Naive thymus-derived CD8-positive, alpha-beta T cell (primary cell): ENCODE measurements at places on chromosomes 4 and X. TPM values are rescaled to one million over a fixed set of nuclear protein-coding genes. Genes with fewer than 3 reads are reported as not detected.

DNA sequence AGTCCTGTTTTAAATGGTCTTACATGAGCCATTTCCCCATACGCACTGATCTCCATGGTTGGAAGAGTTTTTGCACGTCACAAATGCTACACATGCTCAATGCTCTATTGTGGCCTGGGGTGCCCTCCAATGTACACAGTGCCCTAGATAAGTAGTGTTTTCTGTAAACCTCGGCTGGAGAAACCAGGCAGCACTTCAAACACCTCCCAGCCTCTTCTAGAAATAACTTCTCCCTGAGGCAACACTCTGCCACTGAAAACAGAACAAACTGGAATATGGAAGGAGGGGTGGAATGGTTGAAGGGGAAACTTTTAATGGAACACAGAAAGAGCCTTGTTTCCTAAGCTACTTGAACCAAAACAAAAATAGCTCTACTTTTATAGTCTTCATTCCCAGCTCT is 123.9 kb upstream of the CBR4 start:
- H3K4me3 ChIP-seq = no peak overlapping the region
- no peaks in the 10 kb centered on the region for H3K4me1 ChIP-seq
- H3K27ac ChIP-seq = no peak overlapping the region
- no peaks in the 10 kb centered on the region for H3K27me3 ChIP-seq
- H3K36me3 ChIP-seq = no peaks in the 10 kb centered on the region

GRCh38 chr4:23245203-23245832 is 552.6 kb downstream of the GBA3 start:
- H3K27ac ChIP-seq = no peak overlapping the region
- H3K27me3 ChIP-seq = no peaks in the 10 kb centered on the region
- no peak for DNase-seq
- no peaks in the 10 kb centered on the region for H3K36me3 ChIP-seq
- H3K4me1 ChIP-seq = no peaks in the 10 kb centered on the region

DNA sequence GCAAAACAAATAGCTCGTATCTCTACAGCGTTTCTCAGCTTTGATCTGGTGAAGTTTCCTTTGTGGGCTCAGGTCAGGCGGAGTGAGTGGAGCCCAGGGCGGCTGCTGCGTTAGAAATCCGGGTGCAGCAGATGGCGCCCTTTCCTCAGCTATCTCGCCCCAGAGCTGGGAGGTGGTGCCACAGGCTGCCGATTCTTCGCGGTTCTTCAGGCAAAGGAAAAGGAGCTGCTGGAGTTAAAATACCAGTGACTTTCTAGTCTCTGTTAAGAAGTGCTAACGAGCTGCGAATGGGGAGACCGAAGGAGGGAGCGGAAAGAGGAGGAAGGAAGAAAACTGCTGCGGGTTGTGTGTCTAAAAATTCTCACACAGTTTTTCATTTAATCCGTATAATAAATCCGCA is 114.6 kb downstream of the CPE start:
- H3K36me3 ChIP-seq = no peaks in the 10 kb centered on the region
- no peak overlapping the region for H3K27ac ChIP-seq
- peaks cover 20% of the 10 kb centered on the region for H3K27me3 ChIP-seq
- no peak overlapping the region for H3K4me3 ChIP-seq
- DNase-seq = peak; percentile 46
- peaks cover 3% of the 10 kb centered on the region for H3K4me1 ChIP-seq

GRCh38 chrX:37767430-37767829 is 12.4 kb upstream of the CYBB start:
- H3K27ac ChIP-seq = no peak overlapping the region
- no peak overlapping the region for H3K4me3 ChIP-seq
- H3K36me3 ChIP-seq = no peaks in the 10 kb centered on the region
- H3K4me1 ChIP-seq = peaks cover 5% of the 10 kb centered on the region
- DNase-seq = no peak

DNA sequence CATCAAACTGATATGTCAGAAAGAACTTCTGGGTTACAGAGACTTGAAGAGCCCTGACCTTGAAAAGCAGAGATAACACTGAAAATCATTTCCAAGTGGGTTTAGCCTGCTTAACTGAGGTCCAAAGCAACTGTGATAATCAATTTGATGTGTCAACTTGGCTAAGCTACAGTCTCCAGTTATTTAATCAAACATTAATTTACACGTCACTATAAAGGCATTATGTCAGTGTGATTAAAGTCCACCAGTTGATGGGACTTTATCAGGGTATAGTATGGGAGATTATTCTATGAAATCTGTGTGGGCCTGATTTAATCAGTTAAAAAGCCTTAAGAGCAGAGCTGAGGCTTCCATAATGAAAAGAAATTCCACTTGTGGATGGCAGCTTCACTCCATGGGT is 69.1 kb upstream of the PRSS48 start:
- no peak for DNase-seq
- H3K4me3 ChIP-seq = no peak overlapping the region
- H3K4me1 ChIP-seq = no peaks in the 10 kb centered on the region
- H3K27ac ChIP-seq = no peak overlapping the region
- no peaks in the 10 kb centered on the region for H3K27me3 ChIP-seq

- peaks cover 46% of the 10 kb centered on the region for H3K4me1 ChIP-seq
- H3K36me3 ChIP-seq = no peaks in the 10 kb centered on the region
- peak within 1 kb of the TSS; percentile 83 for H3K4me3 ChIP-seq
- no peaks in the 10 kb centered on the region for H3K27me3 ChIP-seq
- DNase-seq = peak; percentile 22
Observed at GRCh38 chrX:119757979-119758730, at the start of gene SOWAHD. Gene SOWAHD (plus strand): TSS chrX:119758588. CDS start chrX:119758668, 80 bp downstream.

DNA sequence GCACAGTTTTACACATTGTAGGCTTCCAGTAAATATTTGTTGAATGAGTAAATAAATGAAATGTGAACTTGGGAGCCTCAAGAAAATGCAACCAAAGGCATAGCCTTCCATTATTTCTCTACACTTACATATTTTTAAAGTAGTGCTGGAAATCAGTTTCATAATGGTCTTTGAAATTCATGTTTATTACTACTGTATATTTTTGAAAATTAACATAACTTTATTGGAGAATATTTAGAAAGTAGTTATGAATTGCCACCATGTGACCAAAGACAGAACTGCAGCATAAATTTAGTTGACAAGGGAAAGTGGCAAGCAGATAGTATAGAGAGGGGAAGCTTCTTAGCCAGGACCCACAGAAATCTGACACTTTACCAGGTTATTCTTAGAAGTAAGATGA is 6.4 kb downstream of the TCEAL8 start:
- peaks cover 4% of the 10 kb centered on the region for H3K36me3 ChIP-seq
- H3K27ac ChIP-seq = no peak overlapping the region
- no peak for DNase-seq

GRCh38 chr4:43351970-43352806 is 459.7 kb downstream of the GRXCR1 start:
- H3K27me3 ChIP-seq = no peaks in the 10 kb centered on the region
- DNase-seq = no peak
- no peak overlapping the region for H3K4me3 ChIP-seq
- no peaks in the 10 kb centered on the region for H3K36me3 ChIP-seq

Gene DMD
- total RNA-seq = 0.26 TPM

Gene CSN1S1
- total RNA-seq = not detected

Gene DCAF8L2
- not detected for total RNA-seq

Gene NPY2R
- not detected for total RNA-seq
